ENCODE measurements at places on chromosomes 2 and 18.

GRCh38 chr2:127437781-127438726, 19.8 kb downstream of the PROC start:
- DNase-seq: no peak

DNA sequence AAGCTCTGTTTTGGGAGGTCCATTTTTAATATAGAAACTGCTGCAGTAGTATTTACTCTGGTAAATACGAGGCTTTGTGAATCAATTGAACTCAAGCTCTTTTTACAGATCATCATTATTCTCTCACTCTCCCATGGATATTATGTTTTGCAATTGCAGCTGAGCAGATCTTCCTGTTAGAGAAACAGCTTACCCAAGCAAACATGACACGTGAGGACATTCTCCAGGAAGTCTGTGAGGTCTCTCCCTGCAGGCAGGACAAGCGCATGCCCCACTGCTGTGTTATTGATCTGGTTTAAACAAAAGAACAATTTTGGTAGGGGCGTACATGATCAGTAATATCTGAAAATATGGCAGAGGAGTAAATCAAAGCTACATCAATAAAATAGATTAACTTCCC, 72.1 kb downstream of the COL6A3 start:
- no peak for DNase-seq

- no peak for DNase-seq
These were observed 11.6 kb upstream of the PSD4 start for GRCh38 chr2:113162173-113162572.

- DNase-seq: no peak
These were observed 109.7 kb downstream of the METTL8 start for GRCh38 chr2:171323971-171324528.

DNA sequence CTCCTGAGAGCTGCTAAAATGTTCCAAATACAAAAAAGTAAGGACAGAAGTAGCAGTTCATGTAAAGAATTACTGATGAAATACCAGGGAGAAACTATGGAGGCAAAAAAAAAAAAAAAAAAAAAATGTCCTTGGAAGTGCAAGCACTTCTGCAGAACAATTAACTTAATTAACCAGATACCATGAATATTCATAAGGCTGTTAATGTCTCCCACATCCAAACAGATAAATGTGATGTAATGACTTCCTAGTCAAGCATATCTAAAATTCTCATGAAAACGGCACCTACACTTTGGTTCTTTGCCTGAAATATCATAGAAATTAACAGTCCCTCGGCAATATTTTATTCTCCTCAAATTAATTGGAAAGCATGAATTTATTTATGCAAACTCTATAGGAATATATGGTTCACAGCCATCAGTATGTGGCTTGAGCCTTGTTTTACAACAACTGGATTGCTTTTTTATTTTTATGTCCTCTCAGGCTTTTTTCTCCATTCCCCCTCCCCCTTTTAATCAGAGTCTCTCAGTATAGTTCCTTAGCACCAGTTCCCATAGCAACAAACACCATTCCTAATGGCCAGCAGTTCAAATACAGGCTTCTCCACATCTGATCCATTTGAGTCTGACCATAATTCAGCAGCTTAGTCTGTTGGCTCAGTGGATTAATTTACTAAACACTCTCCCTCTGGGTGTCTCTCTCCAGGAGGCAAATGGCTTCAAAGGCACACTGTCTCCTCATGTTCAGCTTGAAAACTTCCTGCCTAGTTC, 97.1 kb downstream of the ITGA4 start:
- no peak for DNase-seq

DNA sequence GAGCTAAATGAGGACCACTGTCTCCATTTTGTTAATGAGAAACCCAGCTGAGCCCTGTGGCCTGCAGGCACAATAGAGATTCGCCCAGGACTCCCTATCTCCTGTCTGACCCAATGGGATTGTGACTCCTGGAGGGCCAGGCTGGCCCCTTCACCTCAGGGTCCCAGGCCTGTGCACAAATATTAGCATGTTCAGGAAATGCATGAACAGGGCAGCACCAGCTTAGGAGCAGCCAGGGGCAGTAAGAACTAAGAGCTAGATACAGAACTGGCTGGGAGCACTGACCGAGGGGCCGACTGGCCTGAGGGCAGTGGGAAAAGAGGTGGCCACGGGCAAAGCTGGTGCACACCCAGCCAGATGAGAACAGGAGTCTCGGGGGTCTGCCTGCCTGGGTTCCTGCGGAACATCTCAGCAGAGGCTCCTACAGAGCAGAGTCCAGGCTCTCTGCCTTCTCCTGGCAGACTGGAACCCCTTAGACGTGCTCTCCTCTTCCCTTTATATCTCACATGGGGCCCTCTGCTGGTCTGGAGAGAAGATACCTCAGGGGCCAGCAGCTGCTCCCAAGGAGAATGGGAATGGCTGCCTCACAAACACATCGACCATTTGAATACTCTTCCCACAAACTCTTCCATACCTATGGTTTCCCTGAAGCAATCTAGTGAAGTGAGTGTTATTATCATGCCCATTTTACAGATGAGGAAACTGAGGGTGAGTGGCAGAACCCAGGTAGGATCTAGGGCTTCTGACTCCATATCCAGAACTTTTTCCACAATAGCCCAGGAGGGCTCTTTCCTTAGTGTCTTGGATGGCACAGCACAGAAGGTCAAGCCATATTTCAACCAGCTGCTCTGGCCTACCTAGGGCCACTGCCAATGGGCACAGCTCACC, 77.6 kb upstream of the OTOF start:
- DNase-seq: no peak

GRCh38 chr2:166333801-166334200, 41.9 kb downstream of the SCN9A start:
- no peak for DNase-seq

DNA sequence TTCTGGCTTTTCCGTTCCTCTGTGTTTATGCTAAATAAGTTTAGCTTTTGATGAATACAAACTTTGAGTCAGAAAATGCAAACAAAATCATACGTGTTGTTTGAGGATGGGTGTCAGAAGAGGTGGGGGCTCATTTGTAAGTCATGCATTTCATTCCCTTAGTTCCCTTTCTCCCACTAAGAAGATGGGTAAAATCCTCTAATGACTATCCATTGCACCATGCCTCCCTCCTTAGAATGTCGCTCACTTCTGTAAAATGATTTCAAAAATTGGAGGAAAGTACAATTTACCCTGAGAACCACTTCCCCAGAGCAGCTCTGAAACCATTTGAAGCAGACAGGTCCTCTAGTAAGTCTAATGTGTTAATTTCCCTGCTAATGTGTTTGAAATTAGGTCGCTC, 629.6 kb upstream of the VRK2 start:
- no peak for DNase-seq

- DNase-seq: no peak
These were observed 533 bp downstream of the HPCAL1 start for GRCh38 chr2:10303181-10303693.

GRCh38 chr2:39139511-39140237, 18.8 kb upstream of the SOS1 start:
- DNase-seq: no peak

GRCh38 chr2:173187941-173188788, 112.5 kb downstream of the MAP3K20 start:
- DNase-seq: peak; percentile 38

DNA sequence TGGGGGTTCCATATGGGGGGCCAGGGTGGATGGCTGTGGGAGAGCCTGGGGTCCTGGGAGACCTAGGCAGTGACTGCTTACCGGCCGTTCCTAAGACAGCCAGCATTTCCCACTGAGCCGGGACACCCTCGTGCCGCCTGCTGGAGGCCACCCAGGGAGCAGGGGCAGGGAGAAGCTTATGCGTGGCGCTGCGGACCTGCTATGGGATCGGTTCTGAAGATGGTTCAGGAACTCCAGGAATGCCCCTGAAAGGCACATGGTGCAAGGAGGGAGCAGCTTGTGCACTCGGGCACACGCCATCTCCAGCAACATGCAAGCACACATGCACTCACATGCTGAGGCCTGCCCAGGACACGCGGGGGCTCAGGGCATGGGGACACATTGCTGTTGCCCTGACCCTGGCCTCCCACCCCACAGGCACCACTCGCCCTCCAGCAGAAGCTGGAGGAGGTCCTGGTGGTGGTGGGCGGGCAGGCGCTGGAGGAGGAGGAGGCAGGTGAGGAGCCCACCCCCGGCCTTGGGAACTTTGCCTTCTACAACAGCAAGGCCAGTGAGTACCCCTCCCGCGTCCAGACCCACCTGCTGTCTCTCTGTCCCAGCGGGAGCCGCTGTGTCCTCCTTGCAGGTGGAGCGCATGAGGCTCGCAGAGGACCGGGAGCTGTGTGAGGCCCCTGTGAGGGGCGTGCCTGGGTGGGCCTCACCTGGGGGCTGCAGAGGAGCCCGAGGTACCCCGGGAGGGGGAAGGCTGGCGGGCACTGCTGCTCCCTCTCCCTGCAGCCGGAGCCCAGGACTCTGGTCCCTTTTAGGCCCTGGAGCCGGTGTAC, 4.1 kb downstream of the KLHL30 start:
- peak; percentile 33 for DNase-seq

- DNase-seq: no peak
These were observed 203.3 kb upstream of the FBXO11 start for GRCh38 chr2:48109491-48110204.

Data from kidney tubule cell (primary cell).